ENCODE measurements at places on chromosomes 5 and 9.
A peak's percentile ranks its signal among the peaks of the same experiment; 100 is the strongest.

DNA sequence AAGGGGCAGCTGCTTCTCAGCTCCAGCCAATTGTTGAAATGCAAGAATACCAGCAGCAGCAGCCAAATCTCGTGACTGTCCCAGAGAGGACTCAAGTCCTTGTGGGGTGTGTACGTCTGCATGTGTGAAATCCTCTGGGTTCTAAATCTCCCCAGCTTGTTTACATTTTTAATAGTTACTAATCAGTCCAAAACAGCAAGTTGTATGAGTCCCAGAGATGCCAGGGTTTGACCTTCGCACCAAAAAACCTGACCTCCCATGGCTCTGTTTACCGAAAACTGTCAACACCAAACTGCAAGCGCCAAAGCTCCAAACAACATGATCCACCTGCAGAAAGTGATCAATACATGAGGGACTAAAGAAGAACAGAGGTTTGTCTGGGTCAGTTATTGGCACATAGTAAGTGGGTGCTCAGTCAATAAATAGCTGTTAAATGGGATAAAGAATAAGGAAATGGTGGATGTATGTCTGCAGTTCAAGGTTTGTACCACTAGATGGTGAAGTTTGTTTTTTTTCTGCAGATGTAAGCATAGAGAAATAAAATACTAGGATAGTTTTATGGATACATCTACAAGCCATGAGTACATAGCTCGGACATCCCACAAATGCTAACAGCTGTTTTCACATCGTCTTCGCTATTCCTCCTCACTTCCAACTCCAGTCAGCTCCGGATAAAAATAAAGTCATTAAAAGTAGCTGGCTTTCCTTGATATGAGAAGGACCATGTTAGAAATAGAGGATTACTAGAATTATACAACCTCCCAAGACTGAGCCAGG, 85.3 kb upstream of the ADRB2 start:
- DNase-seq = peak; percentile 51

DNA sequence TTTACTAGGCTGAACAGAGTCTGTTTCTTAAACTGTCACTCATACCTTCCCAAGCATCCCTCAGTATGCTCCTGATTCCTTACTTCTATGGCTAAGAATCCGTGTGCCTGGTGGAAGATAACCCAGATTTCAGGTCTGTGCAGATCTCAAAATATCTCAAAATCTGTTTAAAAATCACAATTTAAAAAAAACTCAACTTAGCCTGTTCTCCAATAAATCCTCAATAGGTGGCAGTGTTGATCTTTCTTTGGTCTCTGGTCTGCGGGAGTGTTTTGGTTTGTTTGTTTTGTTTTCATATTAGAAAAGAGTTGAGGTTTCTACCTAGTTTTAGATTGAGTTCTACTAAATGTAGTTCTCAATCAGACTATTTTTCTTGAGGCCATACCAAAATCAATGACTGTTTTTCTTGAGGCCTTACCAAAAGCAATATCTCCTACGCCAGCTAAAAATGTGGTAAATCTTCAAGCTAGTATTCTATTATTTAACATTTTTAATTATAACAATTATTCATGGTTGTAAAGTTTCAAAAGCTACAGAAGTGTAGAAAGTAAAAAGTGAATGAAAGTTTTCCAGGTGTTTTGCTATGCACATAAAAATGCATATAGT, 57.9 kb downstream of the TGFBR1 start:
- no peak for DNase-seq

DNA sequence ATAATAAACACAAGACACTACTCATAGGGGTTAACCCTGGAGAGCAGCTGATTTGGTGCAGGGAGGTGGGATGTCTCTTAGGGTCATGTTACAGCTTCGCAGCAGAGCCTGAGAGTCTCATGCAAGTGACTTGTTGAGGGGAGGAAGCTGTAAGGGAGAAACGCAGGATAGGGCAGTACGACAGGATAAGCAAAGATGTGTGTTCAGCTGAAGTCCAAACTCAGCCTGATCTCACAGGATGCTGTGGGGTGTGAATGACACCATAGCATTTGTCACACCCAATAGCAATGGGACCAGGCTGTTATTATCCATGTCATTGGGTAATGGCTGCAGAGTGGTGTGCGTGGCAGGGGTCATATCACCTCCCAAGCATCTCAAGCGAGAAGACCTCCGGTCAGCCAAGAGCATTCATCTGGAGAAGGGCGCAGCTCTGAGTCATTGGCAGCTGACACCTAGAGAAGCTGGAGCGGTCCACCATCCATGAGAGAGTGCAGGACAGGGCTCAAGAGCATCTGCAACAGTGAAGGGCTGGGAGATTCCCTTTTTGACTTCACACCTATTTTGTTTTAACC, 49.2 kb upstream of the RPL26L1 start:
- peak; percentile 60 for DNase-seq

DNA sequence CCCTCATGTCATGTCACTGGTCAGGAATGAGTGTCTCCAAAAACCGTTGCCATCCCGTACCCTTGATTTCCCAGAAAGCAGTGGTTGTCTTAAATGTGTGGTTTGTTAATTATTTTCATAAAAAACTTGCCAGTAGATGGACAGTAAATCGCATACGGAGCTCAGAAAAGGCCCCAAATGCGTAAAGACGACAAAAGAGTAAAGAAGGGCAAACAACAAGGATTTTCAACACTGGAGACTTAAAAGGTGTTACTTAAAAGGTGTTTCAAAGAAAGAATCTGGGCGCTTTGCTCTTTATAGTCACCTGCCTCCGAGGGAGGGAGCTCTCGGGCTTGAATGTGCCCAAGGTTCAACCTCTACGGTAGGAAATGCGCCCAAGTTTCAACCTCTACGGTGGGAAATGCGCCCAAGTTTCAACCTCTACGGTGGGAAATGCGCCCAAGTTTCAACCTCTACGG, 734 bp downstream of the KIF27 start:
- no peak for DNase-seq

DNA sequence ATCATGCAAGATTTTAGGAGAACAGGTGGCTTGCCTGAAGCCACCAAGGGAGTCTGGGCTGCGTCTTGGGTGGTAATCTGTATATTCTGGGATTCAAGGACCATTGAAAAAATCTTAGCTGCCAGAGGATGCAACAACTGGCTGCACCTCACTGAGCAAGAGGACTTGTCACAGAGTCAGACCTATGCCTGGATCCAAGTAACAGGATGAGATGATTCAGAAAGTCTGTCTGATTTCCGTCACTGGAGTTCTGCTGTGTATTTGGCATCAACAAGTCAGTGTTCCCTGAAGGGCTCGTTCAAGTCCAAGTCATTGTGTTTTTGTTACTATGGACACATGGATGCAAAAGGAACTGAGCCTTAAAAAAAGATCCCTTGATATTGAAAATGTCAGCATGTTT, 37.8 kb upstream of the CARTPT start:
- DNase-seq = no peak

DNA sequence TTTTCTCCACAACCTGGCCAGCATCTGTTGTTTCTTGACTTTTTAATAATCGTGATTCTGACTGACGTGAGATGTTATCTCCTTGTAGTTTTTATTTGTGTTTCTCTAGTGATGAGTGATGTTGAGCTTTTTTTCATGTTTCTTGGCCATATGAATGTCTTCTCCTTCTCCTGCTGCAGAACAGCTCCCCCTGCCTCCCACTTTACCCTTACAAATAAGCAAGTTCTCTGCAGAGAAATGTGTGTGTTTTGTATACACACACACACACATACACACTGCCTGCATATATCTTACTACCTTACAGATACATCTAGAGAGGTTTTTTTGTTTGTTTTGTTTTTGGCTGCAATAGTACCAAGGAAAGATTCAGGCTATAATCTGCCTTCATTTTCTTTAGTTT, 88.7 kb upstream of the PHF24 start:
- DNase-seq = no peak

DNA sequence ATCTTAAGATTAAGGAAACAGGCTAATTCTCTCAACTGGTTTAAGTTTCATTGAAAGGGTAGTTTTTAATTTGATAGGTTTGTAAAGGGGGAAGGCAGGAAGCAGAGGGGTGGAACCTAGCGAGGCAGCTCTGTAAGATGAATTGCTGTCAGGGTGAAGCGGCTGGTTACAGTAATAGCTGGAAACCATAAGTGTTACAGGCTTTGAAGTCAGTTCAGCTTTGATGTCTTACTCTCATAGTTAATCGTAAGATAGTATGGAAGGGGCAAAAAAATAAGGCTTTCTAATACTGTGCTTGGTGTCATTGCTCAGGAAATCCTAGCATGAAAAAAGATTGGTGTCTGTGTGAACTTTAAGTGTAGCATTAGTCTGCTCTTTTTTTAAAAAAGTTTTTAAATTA, 20.3 kb downstream of the POU5F2 start:
- no peak for DNase-seq

DNA sequence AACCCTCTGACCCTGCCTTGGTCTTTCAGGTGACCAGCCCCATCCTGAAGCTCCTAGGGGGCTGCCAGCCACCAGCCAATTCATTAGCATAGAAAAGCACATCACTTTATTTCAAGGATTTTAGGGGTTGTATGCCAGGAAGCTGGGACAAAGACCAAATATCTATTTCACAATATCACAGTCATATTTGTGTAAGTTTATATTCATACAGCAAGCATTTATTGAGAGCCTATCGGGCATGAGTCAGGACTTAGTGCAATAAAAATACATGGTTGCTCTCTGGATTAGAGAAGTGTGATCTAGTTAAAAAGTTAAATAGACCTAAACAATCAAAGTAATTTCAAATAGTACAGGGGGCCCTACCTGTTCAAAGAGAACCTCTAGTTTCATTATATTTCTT, 113.8 kb downstream of the ERCC6L2 start:
- DNase-seq = no peak

GRCh38 chr5:75367401-75367800, 30.4 kb downstream of the HMGCR start:
- DNase-seq = peak; percentile 30

DNA sequence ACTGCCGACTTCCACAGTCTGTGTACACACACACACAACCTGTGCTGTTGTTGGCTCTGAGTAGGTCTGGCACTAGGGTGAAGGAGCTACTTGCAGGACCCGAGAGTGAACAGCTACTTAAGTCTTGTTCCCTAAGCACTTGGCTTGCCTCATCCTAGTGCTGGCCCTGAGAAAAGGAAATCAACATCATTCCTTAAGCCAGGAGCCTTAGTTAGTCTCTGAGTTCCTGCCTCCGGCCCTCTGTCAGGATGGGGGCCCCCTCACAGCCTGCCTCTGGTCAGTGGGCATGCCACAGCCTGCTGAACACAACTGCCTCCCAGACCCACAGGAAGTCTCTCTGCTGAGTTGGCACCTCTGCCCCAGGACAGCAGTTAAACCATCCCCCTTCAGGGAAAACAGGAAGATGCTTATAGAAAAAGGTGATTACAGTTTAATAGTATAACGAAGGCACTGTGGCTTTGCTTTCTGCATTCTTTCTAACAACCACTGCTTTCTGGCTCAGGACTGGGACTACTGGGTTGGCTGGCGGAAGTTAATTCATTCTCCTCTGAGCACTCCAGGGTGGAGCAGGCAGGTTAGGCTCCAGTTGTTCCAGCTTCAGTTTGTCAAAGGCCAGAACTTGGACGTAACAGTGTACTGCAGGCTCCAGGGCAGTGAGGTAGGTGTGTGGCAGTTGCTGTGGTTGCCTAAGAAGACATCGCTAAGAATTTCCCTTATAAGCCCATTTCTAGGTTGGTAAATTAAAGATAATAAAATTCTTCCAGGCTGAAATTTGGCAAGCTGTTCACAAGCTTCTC, 2.8 kb downstream of the MAMDC2 start:
- no peak for DNase-seq

DNA sequence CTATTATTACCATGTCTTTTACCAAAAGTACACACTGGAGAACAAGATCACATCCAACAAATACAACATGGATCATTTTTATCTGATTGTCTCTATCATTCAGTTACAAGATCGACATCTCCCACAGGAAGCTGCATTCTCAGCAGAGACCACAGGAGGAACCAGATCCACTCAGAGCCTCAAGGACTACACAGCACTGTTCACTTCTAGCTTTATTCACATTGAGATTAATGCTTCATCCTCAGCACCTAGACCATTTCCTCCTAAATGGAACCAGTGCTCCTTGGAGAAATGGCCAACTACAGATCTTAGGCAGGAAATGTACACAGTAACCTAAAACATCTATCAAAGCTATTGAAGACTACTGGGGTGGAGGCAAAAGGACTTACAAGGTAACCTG, 13.3 kb upstream of the C5orf15 start:
- DNase-seq = no peak

GRCh38 chr5:93721511-93721910, 19.9 kb downstream of the POU5F2 start:
- no peak for DNase-seq

- no peak for DNase-seq
Observed at GRCh38 chr9:131545003-131545785, at the start of gene PRRT1B. Gene PRRT1B (plus strand): TSS chr9:131545523. CDS start chr9:131545616, 93 bp downstream.

DNA sequence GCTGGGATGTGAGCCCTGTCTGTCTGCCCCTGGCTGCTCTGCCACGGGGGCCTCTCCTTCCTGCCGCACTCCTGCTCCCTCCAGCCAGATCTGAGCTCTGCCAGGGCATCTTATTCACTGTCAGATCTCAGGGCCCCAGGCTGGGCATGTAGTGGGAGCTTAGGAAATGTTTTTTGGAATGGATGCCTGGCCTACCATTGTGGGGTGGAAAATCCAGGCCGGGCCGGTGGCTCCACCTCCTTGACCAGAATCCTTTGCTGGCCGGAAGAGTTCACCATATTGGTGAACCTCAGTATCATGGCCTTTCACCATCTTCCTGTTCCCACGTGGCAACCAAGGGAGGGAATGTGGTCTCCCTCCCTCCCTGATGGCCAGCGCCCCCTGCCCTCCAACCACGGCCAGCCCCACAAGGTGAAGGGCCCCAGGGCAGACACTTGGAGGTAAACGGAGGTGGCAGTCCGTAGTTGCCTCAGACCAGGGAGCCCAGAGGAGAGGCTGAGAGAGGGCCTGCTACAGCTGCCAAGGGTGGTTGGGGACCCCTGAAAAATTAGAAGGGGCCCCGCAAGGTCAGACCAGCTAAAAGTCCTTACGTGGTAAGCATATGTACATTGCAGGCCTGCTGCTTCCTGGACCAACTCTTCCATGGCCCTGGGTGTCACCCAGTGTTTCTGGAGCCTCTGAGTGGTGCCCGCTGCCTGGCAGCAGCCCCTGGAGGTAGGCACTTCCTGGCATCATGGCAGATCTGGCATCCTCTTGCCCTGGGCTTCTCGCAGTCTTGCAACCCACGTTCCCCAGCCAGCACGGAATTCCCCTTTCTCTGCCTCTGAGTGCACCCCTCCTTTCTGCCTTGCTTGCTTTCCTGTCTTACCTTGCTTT, 153.3 kb downstream of the RGS3 start:
- DNase-seq = no peak

DNA sequence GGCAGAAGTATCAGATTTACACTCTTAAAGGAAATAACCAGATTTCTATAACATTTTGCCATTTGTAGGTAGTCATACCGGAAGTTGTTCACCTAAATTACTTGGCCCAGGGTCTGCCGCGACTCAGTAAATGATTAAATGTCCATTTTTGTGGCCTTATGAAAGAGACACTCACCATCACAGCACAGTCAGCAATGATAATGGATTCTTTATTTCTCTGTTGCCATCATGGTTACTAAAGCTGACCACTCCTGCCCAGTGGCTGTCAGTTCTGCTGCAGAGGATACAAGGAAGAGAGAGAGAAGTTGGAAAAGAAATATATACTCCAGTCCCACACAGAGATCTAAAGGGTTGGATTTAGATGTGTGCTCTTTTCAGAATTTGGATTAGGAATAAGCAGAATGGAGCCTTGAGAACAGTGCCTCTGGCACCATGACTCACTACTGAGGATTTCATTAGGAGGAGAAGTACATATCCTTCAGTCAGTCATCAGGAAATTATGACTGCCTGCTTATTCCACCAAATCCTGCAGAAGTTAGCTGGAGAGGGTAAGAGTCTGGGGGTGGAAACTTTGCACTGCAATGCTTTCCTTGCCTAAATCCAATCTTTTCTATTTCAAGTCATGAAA, 72.8 kb upstream of the EFNA5 start:
- peak; percentile 27 for DNase-seq
